ENCODE measurements at places on chromosomes 3 and 15. TPM values are rescaled to one million over a fixed set of nuclear protein-coding genes. Genes with fewer than 3 reads are reported as not detected.

DNA sequence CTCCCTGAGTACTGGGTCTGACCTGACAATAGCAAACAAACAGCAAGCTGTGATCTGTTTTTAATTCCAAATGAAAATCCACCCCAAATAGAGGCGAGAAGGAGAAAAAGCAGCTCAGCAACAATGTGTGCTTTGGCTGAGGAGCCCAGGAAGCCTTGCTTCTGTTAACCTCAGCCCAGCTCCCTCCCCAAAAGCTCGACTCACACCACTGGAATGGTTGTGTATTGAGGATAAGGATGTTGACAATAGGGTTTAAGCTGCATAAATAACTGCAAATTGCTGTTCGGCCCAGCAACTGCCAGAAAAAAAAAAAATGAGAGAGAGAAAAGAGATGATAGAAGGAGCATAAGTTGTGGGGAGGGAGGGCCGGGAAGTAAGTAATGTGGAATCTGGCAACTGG, 104.0 kb upstream of the TBC1D5 start:
- no peak for DNase-seq

- no peak for DNase-seq
Measured at GRCh38 chr3:72191209-72191960, 406.4 kb upstream of the PROK2 start.

GRCh38 chr3:123347691-123348264, 101.1 kb downstream of the ADCY5 start:
- DNase-seq: no peak

GRCh38 chr3:124007186-124007585, 15.3 kb upstream of the ROPN1 start:
- DNase-seq: no peak

GRCh38 chr3:22971497-22971896, 231.6 kb upstream of the UBE2E2 start:
- no peak for DNase-seq

DNA sequence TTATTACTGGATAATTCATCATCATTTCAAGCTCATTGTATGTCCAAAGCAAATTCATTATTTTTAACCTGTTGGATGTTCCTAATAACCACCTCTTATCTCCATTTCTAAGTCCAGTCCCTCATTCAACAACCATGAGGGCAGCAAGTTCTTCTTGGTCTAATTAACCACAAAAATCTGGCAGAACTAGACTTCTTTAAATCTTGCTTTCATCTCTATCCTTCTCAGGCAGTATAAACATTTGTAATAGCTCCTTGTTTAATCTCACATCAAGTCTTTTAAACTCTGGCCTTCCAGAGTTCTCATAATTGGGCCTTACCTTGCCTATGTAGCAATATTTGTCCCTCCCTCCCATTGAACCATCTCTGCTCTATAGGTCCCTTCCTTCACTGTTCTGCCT, 17.0 kb upstream of the GHSR start:
- DNase-seq: no peak

DNA sequence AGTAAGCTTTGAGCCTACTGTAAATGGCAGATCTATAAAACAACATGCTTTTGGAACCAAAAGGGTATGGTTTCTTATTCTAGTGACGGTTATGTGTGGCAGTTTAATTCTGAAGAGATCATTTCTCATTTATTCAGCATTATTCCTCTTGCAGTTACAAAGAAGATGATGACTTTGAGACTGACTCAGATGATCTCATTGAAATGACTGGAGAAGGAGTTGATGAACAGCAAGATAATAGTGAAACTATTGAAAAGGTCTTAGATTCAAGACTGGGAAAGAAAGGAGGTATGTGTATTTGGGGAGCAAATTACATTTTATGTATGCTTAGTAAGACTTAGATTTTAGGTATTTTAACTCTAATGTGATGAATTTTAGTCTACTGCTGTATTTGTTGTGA, 41.5 kb downstream of the CHD2 start:
- no peak for DNase-seq

- DNase-seq: no peak
Measured at GRCh38 chr15:48072941-48073340, 47.8 kb upstream of the SLC24A5 start.

- no peak for DNase-seq
Measured at GRCh38 chr15:73994912-73995622, 551 bp downstream of the PML start.

DNA sequence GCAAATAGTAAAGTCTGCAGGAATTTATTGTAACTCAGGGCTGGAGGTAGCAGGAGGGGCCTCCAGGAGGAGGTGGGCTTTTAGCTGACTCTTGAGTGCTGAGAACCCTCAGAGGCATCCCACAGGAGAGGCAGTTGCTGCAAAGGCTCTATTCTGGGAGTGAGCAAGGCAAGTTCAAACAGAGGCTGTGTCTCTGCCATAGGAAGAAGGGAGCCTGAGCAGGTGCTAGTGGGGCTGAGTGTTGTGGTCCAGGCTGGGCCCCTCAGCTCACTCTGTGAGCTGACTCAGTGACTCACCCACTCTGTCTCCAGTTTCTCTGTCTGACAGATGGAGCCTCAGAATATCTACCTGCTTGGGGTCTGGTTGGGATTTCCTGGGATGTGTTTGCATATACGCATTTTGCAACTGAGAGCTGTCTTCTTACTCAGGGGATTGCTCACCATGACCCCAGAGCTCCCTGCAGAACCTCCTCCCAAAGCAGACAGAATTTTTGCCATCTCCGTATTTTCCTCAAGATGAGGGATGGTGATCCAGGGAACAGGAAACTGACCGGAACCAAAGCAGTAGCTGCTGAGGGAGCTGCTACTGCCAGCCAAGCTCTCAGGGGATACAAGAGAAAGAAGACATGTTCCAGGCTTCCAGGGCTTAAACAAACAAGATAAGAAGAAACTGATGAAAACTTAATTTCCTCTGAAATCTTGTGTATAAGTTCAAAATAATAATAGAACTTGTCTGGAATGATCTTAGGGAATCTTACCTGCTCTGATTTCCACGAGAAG, 13.6 kb upstream of the NOX5 start:
- DNase-seq: no peak

GRCh38 chr15:91704343-91704742, 149.2 kb upstream of the SLCO3A1 start:
- DNase-seq: no peak

DNA sequence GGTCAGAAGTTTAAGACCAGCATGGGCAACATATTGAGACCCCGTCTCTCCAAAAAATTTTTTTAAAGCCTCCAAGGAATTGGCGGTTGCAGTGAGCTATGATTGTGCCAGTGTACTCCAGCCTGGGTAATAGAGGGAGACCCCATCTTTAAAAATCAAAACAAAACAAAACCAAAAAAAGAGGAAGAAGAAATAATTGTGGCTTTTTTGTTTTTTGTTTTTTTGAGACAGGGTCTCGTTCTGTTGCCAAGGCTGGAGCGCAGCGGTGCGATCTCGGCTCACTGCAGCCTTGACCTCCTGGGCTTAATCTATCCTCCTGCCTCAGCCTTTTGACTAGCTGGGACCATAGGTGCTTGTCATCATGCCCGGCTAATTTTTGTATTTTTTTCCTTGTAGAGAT, 4.5 kb upstream of the SLC30A4 start:
- DNase-seq: no peak

DNA sequence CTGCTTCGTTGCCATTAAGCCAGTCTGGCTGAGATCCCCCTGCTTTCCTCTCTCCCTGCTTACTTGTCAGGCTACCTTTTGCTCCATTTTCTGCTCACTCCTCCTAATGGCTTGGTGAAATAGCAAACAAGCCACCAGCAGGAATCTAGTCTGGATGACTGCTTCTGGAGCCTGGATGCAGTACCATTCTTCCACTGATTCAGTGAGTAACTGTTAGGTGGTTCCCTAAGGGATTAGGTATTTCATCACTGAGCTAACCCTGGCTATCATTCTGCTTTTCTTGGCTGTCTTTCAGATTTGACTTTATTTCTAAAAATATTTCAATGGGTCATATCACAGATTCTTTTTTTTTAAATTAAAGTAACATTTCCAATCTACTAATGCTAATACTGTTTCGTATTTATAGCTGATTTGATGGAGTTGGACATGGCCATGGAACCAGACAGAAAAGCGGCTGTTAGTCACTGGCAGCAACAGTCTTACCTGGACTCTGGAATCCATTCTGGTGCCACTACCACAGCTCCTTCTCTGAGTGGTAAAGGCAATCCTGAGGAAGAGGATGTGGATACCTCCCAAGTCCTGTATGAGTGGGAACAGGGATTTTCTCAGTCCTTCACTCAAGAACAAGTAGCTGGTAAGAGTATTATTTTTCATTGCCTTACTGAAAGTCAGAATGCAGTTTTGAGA, 25.0 kb downstream of the CTNNB1 start:
- peak; percentile 57 for DNase-seq

GRCh38 chr3:47909607-47910006, 106.6 kb downstream of the MAP4 start:
- DNase-seq: no peak

DNA sequence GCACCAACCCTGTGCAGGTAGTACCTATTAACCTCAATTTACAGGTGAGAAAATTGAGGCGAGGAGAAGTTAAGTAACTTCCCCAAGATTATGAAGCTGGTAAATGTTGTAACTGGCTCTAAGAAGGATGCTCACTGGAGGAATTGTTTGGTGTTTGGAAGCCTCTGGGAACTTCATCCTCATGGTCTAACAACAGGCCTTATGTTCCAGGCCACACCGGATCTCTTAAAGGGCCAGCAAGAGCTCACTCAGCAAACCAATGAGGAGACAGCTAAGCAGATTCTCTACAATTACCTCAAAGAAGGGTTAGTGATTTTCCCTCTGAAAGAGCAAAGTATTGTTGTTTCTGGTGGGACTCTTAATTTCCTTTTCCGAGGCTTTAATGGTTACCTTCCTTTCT, 63.9 kb downstream of the CGNL1 start:
- DNase-seq: no peak

DNA sequence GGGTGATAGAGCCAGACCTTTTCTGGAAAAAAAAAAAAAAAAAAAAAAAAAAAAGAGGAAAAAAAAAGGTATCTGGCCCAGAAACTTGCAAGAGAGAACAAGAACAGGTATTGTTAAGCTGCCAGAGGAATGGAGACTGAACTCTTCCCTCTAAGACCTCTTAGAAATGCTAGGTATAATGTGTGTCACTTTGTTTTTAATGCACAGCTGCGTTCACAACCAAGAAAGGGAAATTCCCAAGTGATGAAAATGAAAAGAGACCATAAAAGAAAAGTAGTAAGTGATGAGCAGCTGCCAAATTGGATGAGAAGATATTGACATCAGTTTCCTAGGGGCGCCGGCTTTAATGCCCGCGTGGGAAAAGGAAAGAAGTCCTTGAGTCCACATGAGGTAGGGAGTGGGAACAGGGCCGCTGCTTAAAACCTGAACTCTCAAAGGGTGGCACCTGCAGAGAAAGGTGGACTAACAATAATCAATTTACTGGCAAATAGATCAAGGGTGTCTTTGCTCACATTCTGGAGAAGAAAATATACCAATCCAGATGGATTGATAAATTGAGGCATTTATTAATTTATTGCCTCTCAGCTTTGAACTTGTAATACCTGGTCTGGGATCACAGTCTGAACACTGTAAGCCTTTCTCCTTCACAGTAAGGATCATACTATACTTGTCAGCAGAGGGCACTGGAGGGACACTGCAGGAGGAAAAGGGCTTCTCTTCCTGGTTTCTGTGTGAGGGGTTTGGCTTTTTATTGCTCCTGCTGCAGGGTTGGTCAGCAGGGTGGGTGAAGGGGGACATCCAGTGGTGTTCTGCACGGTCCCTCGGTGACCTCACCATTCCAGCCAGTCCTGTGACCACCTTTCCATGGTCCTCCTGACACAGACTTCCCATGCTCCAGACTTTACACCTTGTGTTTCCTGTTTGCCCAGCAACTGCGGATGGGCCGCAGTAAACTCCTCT, 131.6 kb downstream of the AQP9 start:
- DNase-seq: peak; percentile 69

DNA sequence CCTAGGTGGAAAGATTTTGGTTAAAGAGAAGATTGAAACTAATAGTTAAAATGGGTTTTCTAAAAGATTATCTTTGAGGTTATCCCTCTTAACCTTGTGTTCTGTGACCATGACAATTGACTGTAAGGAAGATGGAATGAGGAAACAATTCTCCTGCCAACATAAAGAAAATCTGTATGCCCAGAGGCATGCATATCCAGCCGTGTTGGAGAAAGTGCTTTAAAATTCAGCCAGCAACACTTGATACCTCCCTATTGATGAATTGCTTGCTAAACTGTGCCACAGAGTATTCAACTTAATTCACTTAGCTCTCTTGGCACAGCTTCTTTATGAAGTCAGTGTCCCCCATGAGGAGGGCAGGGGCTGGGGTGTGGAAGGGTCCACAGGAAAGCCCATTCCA, 203.5 kb downstream of the UBE2E2 start:
- DNase-seq: no peak

- DNase-seq: no peak
Measured at GRCh38 chr15:91787198-91787597, 66.3 kb upstream of the SLCO3A1 start.

- DNase-seq: no peak
Measured at GRCh38 chr3:57080171-57080570, 19.7 kb downstream of the SPATA12 start.

GRCh38 chr15:39128746-39129145, 452.1 kb upstream of the THBS1 start:
- peak; percentile 39 for DNase-seq

DNA sequence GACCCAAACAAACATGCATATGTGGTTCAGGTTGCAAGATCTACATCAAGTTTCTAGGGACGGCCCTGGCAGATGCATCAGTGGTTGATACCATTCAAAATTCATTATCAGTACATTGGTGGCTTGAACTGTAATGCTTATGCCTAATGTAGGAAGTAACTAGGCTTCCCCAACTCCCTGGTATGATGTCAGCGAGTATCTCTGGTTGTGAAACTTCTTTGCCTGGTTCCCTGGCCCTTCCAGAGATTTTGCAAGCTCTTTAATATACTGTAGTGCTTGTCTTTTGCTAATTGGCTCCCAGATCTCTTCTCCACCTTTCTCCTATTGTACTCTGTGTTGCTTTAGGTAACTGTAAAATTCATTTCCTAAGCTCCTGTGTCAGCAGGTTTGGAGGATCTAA, 114.8 kb upstream of the RARB start:
- DNase-seq: no peak

DNA sequence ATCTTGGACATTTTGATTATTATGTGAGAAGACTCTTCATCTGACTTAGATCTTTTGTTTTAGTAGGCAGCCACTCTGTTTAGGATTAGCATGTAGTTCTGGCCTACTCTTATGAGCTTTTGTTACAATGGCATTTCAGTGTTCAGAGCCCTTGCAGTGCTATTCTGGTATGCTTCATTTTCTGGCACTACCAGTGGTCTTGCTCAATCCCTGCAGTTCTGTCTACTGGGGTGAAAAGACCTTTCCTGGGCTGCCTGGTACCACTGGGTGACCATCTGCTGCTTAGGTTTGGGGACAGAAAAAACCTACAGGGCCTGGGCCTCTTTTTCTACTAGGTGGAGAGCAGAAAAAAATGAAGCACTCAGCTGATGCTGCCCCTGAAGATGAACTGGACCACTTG, 42.5 kb downstream of the IL16 start:
- no peak for DNase-seq

The LRRC31 gene
- not detected for total RNA-seq

The LRCH3 gene
- 74.2 TPM for total RNA-seq

The FBXO40 gene
- not detected for total RNA-seq

The CPNE4 gene
- total RNA-seq: not detected

The CACNA2D3 gene
- total RNA-seq: not detected

The ZPLD1 gene
- not detected for total RNA-seq

The CHAC1 gene
- total RNA-seq: 1.4 TPM

The CDCP1 gene
- 0.13 TPM for total RNA-seq

The TRPC1 gene
- 5.2 TPM for total RNA-seq

The TIGIT gene
- total RNA-seq: not detected

The CHRM5 gene
- 0.13 TPM for total RNA-seq

The SCAANT1 gene
- not detected for total RNA-seq

The ZBED2 gene
- total RNA-seq: under 0.01 TPM

The P2RY12 gene
- total RNA-seq: not detected

The HESX1 gene
- total RNA-seq: 0.63 TPM

Data from dermis microvascular lymphatic vessel endothelial cell (primary cell).